ENCODE measurements at places on chromosomes 12 and 14. TPM values are rescaled to one million over a fixed set of nuclear protein-coding genes. Genes with fewer than 3 reads are reported as not detected.

The ACOT2 gene
- total RNA-seq: 32.3 TPM

The TMEM132C gene
- not detected for total RNA-seq

The CBLN3 gene
- total RNA-seq: 2.8 TPM

The PAH gene
- 1.9 TPM for total RNA-seq

The RPL10L gene
- not detected for total RNA-seq

The ACTR10 gene
- total RNA-seq: 26.8 TPM

The WDR20 gene
- total RNA-seq: 22.7 TPM

DNA sequence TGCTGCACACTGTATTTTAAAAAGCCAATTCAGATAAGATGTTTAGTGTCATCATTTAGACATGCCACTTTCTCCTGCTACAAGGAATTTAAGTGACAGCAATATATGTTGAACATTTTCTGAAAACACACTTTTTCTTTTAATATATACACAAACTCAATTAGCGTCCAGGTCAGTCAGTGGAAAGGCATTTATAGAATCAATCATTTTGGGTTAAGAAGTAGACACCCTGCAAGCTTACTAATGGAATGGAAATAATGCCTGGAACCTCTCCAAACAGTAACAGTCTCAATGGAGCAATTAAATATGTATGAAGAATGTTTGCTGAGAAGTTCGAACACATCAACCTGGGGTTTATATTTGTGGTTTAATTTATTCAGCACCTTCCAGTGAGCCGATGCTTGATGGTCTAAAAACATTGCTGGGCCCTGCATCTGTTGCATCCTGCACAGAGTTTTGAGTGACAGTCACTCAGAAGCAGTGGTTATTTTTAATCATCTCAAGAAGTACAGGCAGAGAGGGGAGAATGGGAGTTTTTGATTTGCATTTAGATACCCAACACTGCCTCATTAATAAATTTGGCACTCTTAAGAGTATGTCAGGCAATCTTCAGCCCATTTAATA, 410.7 kb downstream of the TMEM117 start:
- no peak for DNase-seq

DNA sequence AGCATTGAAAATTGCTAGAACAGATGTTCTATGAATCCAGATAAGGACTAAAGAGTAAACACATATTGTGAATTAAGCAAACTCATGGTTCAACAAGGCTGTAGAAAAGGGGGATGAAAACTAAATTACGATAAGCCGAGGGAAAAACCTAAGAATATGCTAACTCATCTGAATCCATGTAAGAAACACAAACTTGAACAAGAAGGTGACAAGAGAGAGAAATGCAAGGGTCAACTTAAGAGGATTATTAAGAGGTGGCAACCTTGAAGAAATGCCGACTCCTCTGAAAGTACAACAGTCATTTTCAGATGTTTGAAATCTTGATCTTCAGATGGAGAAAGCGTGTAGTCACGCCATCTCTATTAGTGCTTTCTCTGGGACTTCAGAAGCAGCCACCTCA, 128.6 kb downstream of the TTC7B start:
- no peak for DNase-seq

DNA sequence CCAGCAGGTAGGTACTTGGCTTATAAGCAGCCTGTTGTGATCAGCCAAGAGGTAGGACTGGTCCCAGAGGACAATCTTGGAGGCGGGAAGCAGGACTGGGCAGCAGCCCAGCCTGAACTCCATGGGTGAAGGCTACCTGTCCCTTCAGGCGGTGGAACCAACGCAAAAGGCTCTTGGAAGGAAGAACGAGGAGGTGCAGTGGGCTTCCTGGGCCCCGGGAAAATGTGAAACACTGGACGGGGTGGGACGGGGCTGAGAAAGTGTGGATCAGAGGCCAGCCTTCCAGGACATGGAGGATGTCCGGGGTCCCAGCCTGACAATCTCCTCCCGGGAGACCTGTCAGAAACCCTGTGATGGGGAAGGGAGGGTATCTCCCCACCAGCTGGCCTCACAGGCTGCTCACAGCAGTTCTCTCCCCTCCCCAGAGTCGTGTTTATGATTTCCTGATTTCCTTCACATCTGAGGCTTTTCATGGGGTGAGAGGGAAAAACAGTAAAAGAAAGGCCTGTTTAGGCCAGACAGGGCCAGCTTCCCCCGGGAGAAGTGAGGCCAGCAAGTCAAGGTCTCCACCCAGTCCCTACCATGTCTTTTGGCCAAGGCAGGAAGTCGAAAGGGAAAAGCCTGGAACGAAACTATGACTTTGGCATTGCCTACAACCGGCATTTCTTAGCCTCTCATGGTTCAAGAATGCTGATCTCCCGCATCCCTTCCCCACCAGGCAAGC, 11.3 kb downstream of the CMKLR1 start:
- DNase-seq: no peak

DNA sequence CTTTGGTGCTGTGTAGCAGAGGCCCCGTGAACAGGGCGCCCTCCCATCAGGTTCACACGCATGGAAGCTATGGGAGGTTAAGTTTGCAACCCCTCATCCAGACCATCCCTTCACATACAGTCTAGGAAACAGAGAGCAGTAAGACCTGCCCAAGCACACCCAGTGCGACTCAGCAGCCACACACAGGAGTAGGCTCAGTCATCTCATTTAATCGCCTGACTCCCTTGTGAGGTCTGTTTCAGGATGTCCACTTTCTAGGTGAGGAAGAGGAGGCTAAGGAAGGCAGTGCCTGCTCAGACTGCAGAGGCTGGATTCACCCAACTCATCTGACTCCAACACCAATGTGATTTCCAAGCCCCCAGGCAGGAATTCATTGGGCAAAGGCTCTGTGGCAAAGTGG, 11.9 kb downstream of the BDKRB1 start:
- no peak for DNase-seq

- no peak for DNase-seq
These were observed 69.7 kb downstream of the LRP6 start for GRCh38 chr12:12197128-12197527.

- no peak for DNase-seq
These were observed 94.8 kb downstream of the NINJ2 start for GRCh38 chr12:568486-568885.

GRCh38 chr12:122111089-122111641, 32.6 kb downstream of the MLXIP start:
- no peak for DNase-seq

DNA sequence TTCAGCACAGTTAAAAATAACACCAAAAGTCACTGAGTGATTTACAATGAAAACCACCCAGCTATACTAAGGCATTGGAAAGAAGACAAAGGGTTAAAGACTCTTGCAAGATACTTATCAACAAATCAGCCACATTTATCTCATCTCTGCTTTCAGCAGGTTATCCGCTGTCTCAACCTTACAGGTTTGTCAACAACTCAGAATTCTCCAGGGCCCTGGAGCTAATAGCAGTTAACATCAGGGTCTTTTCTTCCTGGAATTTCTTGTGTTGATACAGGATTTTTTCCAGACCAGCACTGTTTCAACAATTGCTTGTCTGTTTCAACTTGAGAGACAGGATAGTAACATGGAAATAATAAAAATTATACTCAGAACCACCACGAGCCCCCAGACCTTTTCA, 3.5 kb downstream of the PKP2 start:
- DNase-seq: no peak

DNA sequence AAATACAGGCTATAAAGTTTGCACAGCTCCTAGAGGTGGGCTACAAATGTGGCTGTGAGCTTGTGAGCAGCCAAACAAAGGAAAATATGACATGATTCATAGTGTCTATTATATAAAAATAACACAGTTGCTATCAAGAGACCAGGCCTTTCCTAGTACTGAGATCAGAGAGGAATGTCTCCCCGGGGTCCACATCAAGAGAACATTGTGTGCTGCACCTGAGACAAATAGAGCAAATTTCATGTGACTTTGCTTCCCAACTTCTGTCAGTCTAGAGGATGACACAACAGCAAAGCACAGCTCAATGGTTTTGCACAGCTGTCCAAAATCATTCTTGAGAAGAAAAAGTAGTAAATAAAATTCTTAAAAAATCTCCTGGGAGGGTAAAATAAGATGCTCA, 297.5 kb upstream of the PRKD1 start:
- DNase-seq: no peak
